Activated CD4-positive, CD25-positive, alpha-beta regulatory T cell (primary cell): ENCODE measurements at places on chromosomes 4 and X.

DNA sequence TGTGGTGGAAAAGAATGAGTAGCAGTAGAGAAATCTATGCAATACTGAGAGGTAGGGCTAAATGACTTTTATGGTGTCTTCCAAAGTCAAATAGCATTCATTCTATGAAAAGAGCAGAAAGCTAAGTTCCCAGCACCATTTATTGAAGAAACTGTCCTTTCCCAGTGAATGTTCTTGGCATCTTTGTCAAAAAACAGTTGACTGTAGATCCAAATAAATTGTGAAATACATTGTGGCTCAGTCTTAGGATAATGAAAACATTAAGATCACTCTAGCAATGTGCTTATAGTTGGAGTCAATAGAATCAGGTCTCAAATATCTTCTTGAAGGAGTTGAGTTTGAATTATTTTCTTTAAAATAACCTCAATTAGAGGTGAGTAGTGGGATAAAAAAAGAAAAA, 19.4 kb downstream of the AREG start:
- DNase-seq, result no peak

GRCh38 chr4:78513411-78513975, 38.1 kb upstream of the ANXA3 start:
- DNase-seq, result no peak

DNA sequence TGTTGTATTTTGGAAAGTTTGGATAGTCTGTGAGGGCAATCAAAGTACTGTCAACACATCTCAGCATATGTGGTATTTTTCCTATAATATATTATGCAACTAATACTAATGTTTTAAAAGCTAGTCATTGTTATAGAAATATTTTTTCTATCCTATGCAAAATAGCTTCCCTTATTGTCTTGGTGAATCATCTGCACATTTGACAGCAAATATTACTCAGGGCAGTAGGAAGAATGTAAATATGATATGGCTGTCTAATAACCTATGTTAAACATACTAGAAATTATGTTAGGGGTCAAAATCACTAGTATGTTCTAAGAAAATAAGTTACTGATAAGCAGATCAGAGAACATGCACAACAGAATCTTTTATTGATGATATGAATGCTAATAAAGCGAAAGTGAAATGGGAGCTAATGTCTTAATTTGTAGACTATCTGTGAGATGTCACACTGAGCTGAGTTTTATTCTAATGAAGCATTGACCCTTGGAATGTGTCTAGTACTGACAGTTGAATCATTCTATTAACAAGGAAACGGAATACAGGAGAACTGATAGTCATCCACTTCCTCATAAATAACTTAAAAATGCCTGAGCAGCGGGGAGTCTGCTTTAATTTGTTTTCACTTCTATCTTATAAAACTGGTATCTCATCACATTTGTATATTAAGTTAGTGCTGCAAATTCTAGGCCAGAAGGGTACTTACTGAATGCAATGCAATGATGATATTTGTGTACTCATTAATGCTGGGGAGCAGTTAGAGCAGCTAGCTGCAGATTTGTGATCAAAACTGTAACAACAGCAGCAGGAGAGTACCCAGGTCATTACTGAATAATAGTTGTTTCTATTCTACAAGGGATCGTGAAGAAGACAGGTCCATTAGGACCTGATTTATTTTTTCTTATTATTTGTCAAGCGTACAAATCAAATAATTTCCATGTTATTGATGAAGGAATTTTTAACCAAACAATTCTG, 440.3 kb upstream of the AADAT start:
- no peak for DNase-seq

- DNase-seq, result no peak
Measured at GRCh38 chr4:99593781-99594641, 19.4 kb downstream of the MTTP start.

DNA sequence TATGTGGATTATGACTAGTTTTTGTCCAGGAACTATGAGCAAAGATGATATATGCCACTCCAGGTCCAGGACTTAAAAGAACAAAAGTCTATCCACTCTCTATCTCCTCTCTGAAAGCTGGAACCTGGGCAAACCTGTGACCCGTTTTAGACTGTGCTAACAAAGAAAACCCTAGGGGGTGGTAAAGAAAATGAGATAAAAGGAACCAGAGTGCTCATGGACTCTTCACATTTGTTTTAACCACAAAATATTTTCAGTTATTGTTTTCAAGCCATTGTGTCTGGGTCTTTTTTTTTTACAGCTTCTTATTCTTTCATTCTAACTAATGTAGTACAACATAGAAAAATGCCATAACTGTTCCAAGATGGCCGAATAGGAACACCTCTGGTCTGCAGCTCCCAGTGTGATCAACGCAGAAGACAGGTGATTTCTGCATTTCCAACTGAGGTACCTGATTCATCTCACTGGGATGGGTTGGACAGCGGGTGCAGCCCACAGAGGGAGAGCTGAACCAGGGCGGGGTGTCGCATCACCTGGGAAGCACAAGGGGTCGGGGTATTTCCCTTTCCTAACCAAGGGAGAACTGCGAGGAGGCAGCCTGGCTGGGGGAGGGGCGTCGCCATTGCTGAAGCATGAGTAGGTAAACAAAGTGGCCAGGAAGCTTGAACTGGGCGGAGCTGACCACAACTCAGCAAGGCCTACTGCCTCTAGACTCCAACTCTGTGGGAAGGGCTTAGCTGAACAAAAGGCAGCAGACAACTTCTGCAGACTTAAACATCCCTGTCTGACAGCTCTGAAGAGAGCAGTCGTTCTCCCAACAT, 45.1 kb downstream of the CHM start:
- DNase-seq, result no peak
